Posterior vena cava (tissue), 2 donors: ENCODE measurements at places on chromosomes 3 and 15. TPM values are rescaled to one million over a fixed set of nuclear protein-coding genes. Genes with fewer than 3 reads are reported as not detected.
A peak's percentile ranks its signal among the peaks of the same experiment; 100 is the strongest.

Gene SLC24A5
- not detected for total RNA-seq

Gene SLC25A20
- total RNA-seq, result 19.5 TPM

Gene C2CD4A
- not detected for total RNA-seq

Gene PARL
- total RNA-seq, result 60.7 TPM

Gene ARPIN
- total RNA-seq, result 24.7 TPM

Gene ADAMTSL3
- total RNA-seq, result 13.0 TPM

Gene KCTD6
- total RNA-seq, result 10.6 TPM

Gene PLSCR5
- not detected for total RNA-seq

Gene C3orf70
- 38.5 TPM for total RNA-seq

Gene MYL3
- 5.9 TPM for total RNA-seq

Gene NANOGP8
- not detected for total RNA-seq

Gene GUCA1C
- not detected for total RNA-seq

Gene SLC12A8
- total RNA-seq, result 0.69 TPM

- DNase-seq, result no peak
Measured at GRCh38 chr15:58275785-58276184, 137.6 kb downstream of the AQP9 start.

- no peak for DNase-seq
Measured at GRCh38 chr3:33034601-33035000, 62.3 kb downstream of the GLB1 start.

- DNase-seq, result no peak
Measured at GRCh38 chr3:109136523-109136922, at the start of gene C3orf85. TSS of gene C3orf85 (plus strand) at chr3:109136719. CDS start at chr3:109136848, 129 bp downstream.

DNA sequence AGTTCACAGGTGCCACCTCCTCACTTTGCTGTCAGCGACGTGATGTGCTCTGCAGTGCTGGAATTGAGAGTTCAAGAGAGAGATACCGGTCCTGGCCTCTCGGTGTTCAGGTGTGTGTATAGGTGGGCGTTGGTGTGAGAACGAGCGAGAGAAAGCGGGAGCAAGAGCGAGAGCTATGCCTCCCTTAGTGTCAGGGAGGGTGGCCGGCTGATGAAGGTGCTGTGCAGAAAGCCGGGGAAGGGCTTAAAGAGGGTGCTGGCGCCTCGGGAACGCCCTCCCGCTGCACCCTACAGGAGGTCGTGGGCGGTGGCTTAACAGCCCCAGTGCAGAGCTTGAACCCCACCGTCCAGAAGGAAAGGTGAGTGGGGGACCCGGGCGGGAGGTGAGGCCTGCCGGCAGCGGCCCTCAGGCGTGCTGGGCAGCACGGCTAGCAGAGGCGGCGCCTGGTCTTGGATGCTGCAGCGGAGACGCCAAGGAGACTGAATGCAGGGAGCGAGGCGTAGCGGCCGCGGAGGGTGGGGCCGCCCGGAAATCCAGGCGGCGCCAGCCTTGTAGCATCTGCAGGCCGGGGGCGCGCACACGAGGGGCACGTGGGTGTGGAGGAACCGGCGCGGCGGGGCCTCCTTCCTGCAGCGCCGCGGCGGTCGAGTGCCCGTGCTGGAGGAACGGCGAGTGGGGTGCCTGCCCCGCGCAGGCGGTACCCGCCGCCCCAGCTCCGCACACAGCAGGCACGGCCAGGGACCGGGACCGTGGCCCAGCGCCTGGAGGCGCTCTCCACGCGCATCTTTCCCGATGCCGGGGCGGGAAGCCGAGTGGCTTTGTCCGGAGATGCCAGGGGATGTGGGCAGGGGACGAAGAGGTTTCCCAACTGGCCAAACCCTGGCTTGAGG is 246.8 kb upstream of the TOPAZ1 start:
- peak; percentile 74 for DNase-seq

DNA sequence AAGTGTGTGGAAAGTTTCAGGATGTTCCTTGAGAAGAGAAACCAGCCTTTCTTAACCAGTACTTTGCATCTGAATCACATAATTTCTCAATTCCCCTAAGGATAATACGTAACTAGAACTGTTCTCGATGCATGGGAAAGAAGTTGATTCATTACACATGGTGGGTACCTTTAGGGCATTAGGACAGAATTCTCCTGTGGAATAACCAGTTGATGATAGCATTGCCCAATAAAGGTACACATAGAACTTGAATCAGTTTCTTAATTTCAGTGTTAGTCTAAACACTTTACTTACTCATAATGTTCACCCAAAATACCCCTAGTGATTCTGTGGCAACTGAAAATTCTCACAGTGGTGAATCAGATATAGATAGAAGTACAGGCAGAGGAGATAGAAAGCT is 1030.9 kb downstream of the ROBO1 start:
- no peak for DNase-seq

- DNase-seq, result no peak
Measured at GRCh38 chr3:160757233-160758106, 1.4 kb downstream of the PPM1L start.

GRCh38 chr3:49673121-49673714 is 933 bp upstream of the APEH start:
- no peak for DNase-seq

DNA sequence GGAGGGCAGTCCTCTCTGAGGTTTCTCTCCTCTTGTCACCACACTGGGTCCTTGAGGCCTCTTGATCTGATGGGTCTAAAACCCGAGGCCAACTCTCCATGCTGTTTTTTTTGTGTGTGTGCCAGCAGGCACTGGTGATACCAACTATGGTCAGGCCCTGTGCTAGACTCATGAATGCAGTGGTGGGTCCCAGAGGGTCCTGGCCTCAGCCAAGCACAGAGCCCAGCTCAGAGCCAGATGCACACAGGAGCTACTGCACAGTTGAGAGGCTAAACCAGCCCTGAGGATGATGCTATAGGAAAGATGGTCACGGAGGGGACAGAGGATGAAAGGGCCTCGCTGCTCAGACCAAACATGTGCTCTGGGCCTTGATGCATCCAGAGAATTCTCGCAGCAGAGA is 33.5 kb downstream of the RAB6B start:
- no peak for DNase-seq

DNA sequence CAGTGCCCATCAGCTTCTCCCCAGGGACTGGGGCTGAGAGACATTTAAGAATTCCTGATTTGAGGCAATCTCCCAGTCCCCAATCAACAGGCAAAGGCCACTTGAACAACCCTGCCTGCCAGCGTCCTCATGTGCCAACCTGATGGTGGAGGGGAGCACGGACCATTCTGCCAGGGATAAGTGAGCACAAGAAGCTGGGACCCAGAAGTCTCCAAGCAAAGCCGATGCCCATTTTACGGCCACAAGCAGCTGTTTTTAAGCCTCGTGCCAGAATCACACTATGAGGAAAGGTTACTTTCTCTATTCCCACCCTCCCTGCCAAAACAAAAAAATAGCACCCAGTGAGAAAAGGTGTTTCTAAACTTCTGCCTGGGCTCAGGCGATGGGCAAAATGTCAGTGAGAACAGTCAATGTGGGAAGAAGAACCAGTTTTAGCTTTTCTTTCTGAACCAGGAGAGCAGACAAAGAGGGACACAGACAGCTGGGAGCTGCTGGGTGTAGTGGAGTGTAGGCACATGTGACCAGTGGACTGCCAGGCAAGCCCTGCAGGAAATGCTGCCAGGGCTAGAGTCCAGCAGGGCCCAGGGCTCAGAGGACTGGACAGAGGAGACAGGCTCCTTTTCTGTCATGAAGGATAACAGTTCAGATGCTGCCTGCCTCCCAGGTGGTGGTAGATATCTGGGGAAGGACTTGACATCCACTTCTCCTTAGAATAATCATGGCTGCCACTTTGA is 57.7 kb downstream of the ATP2B2 start:
- DNase-seq, result no peak

DNA sequence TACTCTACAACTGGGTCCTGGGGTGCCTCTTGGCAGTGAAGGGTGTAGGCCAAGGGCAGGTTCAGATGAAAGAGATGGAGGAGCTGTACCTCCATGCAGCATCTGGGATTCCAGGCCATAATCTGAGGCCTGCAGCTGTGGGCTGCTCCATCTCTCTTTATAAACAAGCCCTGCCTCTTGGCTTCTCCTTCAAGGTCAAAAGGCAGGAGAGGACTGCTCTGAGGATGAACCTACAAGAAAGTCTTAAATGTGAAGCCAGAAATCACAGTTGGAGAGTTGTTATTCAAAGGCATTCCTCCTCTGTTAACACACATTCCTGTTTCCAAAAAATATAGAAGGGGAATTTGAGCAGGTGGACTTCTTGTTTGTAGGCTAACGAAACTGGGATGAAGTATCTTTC is 355.5 kb downstream of the NTRK3 start:
- no peak for DNase-seq

DNA sequence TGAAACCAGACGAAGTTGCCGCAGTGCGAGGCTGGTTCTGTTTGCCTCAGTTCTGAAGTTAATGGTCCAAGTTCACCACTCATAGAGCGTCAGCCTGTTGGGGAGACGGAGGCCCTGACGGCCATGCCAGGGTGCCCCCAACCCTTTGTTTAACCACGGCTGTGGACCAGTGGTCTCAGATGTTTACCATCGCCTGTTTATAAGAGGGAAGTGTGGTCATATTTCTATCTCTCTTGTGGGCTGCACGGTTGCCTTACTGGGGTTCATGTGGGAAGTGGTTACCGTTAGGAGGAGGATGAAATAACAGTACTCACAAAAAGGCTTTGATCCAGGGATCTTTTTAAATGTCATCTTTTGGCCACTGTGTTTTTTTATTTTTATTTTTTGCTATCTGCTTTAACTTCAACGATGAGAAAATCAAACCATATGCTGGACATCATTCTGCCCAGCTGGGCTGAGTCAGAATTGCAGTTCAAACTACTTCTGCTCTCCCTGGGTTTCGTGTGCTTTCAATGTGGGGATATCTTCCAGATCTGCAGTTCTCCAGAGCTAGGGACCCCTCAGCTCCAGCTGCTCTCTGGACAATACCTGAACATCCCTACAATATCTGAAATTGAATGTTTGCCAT is 17.8 kb downstream of the SMAD3 start:
- no peak for DNase-seq

- no peak for DNase-seq
Measured at GRCh38 chr3:140499114-140499757, 178.6 kb upstream of the TRIM42 start.

DNA sequence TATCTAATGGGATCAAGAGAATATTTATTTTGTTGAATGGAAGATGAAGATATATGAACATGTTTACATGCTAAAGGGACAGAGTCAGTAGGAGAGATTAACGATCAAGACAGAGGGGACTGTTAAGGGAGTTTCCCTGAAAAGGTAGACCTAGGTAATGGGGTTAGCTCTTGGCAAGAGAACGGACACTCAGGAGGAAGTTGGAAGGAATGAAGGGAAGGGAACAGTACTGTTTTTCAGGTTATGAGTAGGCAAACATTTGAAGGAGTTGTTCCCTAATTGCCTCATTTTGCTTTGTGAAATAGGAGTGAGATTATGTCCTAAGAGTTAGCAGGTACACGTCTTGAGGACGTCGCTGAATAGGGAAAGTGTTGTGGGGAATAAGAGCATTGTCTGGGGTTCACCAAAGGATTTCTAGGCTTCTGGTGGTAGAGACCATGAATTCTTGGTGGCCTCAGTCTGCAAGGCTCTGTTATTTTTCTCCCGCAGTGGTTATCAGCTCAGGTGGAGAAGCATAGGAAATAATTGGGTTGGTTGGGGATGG is 41.3 kb downstream of the PDE8A start:
- no peak for DNase-seq

DNA sequence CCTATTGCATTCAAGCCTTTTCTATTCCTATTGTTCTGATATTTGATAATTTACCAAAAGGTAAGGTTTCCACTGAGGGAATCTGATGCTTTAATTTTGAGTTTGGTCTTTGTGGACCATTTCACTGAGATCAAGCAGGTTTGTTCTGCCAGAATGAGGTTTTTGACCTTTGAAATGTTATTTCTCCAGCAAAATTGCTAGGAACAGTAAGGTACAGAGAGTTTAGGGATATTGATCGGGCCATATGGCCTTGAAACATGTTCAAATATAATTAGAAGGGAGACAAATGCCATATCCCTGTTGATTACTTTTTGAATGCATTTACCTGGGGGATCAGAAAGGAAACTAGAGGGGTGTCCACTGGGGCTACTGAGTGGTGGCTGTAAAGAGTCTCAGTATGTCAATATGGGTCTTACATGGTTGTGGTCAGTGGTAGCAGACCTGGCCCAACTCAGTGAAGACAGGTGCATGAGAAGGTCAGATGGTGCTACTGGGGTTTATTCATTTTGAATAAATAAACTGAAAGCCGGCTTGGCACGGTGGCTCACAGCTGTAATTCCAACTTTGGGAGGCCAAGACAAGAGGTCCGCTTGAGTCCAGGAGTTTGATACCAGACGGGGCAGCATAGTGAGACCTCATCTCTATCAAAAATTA is 100.2 kb downstream of the SV2B start:
- no peak for DNase-seq

DNA sequence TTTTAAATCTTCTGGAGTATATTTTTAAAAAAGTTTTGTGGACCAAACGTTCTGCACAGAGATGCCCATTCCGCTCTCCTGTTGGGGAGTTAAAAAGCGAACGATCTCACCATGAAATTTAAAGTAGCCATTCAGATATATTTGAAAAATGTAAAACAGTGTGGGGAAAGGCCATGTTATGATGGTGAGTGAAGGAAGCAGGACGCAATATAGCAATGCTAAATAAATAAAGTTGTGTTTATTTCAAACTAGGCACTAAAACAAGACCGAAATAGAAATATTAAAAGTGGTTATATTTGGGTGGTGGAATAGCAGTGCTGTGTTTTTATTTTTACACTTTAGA is 327 bp upstream of the CCDC13 start:
- DNase-seq, result no peak

- DNase-seq, result no peak
Measured at GRCh38 chr3:54283470-54283869, 161.1 kb downstream of the CACNA2D3 start.

- no peak for DNase-seq
Measured at GRCh38 chr3:42895580-42895868, 10.4 kb upstream of the ZNF662 start.

DNA sequence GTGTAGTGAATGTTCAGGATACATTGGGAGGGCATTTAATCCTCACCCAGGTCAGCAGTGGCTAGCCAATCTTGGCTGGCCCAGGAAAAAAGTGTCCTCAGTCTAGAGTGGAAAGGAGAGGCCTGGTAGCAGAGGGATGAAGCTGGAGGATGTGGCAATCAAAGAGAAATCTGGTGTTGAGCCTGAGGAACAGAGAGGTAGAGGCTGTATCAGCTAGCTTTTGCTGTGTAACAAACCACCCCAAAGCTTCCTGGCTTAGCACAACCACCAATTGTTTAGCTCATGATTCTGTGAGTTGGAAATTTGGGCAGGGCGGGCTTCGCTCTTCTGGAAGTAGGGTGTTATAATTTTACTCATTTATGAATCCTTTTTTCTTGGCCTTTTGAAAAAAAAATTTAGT is 49.8 kb upstream of the PRR23E start:
- no peak for DNase-seq

GRCh38 chr15:63385911-63386531 is 4.4 kb upstream of the CA12 start:
- no peak for DNase-seq

GRCh38 chr15:91186904-91187656 is 87.0 kb downstream of the SV2B start:
- no peak for DNase-seq

- DNase-seq, result no peak
Measured at GRCh38 chr15:101225658-101226057, 26.2 kb downstream of the CHSY1 start.

- DNase-seq, result peak; percentile 90
Measured at GRCh38 chr15:66603301-66604179, 37.7 kb upstream of the LCTL start.
